ENCODE measurements at places on chromosomes 7 and 10.

GRCh38 chr10:62514079-62514693 is 140.0 kb downstream of the ZNF365 start:
- DNase-seq, result no peak

DNA sequence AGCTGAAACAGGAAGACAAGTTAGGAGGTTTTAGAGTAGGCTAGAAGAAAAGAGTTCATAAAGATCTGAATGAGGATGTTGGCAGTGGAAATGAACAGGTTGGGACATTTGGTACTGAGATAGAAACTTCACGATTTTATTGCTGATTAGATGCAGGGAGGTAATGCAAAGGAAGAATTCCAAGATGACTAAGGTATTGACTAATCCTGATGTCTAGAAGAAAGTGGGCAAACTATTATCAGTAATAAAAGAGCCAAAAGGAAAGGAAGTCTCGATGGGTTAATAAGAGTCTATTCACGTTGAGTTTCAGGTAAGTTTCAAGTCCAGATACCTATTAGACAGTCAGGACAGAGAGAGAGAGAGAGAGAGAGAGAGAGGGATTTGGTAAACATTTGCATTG is 631.3 kb upstream of the LRRTM3 start:
- no peak for DNase-seq

DNA sequence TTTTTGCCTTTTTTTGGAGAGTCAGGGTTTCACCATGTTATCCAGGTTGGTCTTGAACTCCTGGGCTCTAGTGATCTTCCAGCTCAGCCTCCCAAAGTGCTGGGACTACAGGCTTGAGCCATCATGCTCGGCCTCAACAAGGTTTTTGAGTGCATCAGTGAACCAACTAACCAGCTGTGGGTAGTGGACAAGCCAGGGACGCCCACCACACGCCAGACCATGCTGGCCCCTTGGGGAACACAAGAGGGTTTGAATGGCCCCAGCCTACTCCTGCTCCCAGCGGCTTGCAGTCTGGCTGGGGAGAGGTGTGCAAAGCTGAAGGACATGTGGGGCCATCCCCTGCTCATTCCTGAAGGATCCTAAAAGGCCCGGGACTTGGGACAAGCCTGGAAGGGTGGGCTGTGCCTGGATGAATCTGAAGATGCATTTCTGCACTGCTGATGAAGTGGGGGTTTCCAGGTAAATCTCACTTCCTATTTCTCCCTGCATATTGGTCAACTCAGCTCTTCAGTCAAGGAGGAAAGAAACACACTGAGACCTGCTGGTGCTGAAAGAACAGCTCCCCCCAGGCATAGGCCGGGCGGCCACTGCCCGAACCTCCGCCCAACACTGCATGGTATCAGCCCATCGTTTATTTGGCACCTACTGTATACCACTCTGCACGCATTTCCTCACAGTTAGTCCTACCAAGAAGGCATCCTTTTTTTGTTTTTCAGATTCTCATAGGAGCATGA is 6.9 kb downstream of the MMD2 start:
- no peak for DNase-seq

- no peak for DNase-seq
Measured at GRCh38 chr7:36001546-36001945, 151.5 kb upstream of the EEPD1 start.

Measured in stimulated activated CD4-positive, alpha-beta T cell treated with anti-CD3 and anti-CD28 coated beads, Interleukin-2, amount 100 ng/mL, for 48 hours (primary cell).